ENCODE measurements at places on chromosomes 16 and 17. TPM values are rescaled to one million over a fixed set of nuclear protein-coding genes. Genes with fewer than 3 reads are reported as not detected.

Gene AGRP
- total RNA-seq = not detected

Gene SNX20
- 35.2 TPM for total RNA-seq

Gene CACNG1
- not detected for total RNA-seq

Gene GPR142
- not detected for total RNA-seq

Gene CDRT15
- total RNA-seq = not detected

All from activated T-helper 2 cell treated with anti-CD3 and anti-CD28 coated beads, Interferon-gamma antibody, Interleukin-2, Interleukin-4, amounts not matched to agents 10 μg/mL and 5 μg/mL and 100 μg/mL, durations not matched to agents 14 hours and 24 hours and 36 hours (primary cell).